Cortex of kidney (tissue), 1 donor: ENCODE measurements at places on chromosomes 13 and 19.

- no peak for DNase-seq
Observed at GRCh38 chr13:35694031-35694430, 217.5 kb upstream of the MAB21L1 start.

GRCh38 chr13:80547885-80548825 lies 207.2 kb upstream of the SPRY2 start:
- DNase-seq = no peak

- DNase-seq = no peak
Observed at GRCh38 chr13:49292742-49293486, 45.2 kb downstream of the CDADC1 start.

DNA sequence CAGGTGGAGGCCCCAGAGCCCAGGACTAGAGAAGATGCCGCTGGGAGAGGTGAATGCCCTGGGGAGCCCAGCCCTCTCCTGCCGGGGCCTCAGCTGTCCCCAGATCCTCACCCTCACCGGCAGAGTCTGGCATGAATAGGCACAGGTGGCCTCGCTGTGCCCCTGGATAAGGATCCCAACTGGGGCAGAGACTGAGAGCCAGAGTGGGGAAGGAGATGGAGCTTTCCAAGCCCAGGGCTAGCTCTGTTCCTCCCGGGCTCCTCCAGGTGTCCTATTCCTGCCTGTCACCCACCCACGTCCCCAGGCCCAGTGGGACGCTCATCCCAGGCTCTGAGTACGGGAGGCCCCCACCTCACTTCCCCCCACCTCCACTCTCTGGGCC lies 16.5 kb downstream of the PRR36 start:
- DNase-seq = no peak

DNA sequence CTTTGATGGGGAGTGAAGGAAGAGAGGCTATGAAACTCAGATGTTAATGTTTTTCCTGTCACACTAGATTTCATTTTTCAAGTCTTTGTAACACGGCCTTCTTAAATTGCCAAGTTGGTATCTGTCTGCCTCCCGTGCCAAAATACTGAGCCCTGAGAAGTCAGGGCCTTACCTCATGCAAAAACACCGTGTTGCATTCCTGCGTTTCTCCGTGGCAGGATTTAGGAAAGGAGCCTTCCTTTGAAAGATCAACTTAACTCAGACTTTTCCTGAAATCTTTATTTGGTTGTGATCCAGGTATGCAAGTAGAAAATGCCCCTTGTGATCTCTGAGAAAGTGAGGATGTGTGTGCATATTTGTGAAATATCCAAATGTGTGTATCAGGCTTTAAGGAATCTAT lies 1291.0 kb upstream of the SLC10A2 start:
- no peak for DNase-seq

GRCh38 chr13:23637829-23638228 lies 67.6 kb downstream of the TNFRSF19 start:
- DNase-seq = no peak

- no peak for DNase-seq
Observed at GRCh38 chr19:2987797-2988196, 10.4 kb downstream of the TLE6 start.

DNA sequence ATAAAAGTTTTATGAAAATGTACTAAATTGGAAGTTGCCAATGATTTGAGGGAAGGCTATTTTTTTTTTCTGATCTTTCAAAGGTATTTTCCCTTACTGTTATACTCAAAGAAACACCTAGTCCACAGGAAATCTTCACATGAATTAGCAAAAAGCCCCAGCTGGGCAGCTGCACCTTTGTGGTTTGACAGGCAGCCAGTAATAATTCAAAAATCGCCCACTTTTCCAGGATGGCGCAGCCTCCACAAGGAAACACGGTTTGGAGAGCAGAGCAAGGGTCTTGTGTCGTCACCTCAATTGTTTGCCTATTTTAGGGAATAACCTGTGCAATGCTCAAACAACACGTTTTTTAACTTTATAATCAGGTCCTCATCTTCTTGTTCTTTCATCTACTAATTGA lies 324.9 kb upstream of the GPC6 start:
- DNase-seq = no peak

DNA sequence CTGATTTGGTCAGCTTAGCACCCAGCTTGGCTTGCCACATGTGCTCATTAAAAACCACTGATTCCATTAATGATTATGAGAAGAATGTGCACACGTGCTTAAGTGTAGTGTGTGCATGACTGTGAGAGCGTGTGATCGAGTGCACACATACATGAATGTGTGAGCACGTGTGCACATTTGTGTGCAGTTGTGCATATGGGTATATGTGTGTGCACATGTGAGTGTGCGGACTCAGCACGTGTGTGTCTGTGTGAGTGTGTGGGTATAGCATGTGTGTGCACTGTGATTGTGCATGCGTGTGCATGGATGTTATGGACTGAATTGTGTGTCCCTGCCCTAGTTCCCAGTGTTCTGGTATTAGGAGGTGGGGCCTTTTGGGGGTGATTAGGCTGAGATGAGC lies 202.1 kb upstream of the ZNF536 start:
- no peak for DNase-seq

DNA sequence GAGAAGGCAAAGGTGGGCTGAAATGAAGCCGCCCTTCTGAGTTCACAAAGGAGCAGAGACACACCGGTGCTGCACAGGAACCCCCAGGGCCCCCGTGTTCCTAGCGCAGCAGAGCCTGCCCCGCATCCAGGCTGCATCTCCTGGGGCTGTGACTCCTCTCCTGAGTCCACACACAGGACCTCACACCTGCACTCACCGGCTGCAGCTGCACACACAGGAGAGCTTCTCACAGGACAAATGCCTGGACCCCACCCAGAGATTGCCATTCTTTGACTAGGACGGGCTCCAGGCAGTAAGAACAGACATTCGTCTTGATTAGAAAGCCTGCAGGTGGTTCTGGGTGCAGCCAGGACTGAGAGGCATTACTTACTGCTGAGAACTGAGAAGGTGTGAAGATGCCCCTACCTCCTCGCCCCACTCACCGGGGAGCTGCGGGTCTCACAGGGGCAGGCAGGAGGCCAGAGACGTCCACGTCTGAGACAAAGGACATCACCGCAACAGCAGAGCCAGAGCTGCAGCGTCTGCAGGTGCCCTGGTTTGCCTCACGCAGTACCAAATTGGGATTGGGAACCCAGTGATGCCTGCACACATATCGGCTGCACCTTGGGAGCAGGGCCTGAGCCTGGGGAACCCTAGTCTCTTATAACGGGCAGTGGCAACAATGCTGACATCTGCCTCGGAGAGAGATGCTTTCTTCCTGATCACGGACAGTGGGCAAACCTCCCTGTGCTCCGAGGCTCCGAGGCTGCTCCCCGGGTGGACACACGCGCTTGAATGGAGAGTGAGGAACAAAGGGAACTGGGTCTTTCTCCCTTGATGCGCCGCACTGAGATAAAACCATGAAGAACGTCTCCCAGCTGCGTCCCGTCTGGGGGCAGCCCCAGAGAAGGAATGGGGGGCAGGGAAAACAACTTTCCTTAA lies 50.4 kb downstream of the RASA3 start:
- no peak for DNase-seq
